ENCODE measurements at places on chromosomes 7 and 10.

DNA sequence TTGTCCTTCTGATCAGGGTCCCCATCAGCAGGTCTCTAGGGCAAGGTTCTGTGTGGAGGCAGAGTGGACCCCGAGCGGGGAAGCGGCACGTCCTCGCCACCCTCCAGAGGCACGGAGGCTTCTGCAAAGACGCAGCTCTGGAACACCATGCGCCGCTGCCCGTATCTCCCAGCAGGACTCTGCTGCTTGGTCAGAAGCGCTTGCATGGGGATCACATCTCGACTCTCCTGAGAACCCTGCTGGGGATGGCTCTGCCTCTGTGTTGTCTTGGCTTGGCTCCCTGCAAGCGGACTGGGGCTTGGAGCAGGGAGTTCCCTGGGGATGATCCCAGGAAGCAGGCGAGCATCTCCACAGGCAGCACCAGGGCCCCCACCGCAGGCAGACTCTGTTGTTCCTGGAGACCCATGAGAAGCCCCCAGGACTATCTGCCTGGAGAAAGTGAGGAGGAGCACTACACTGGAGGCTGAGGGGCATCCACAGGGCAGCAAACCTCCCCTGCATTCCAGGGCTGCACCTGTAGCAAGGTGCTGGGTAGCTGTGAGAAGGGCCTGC is 520.5 kb downstream of the GLRX3 start:
- DNase-seq: no peak

GRCh38 chr7:36607721-36608095 is 116.6 kb downstream of the AOAH start:
- no peak for DNase-seq

GRCh38 chr7:127741764-127742375 is 89.9 kb downstream of the SND1 start:
- no peak for DNase-seq

DNA sequence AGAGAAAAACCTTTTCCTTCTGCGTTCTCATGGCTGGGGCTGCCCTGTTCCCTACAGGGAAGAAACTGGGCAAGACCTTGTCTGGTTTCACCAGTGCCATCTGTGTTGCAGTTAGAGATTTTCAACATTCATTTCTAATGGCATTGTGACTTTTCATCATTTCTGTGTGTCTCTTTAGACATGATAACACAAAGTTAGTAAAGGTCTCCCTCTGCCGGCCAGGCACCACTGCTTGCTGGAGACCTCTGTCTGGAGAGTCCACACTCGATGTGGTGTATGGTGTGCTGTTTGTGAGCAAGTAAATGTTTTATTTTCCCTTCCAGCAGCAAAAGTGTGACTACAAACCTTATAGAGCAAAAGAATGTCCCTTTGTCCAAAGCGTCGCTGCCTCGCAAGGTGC is 213.5 kb downstream of the PAXIP1 start:
- no peak for DNase-seq

DNA sequence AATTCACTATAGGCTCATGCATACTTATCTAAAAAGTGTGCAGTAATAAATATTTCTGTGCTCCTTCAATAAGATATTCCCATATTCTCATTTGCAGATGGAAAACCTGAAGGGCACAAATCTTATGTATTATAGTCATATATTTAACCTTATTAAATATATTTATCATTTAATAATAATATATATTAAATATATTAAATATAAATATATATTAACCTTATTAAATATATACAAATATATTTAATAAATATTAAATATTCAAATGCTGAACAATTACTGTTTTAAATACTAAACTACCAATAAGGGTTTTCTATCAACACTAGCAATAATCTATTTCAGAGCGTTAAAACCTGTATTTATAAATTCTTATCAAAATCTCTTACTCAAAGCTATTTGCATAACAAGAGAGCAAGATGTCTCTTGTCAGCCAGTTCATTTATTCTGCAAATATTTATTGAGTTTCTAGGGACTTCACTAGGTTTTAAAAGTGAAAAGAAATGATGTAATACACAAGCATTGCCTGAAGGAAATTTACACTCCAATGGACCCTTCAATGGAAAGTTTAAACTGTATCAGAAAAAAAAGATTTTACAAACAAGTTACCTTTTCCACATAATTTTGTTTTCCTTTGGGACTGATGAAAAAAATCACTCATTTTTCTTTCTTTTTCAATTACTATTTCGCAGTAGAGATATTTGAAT is 159.2 kb downstream of the AGMO start:
- no peak for DNase-seq

- DNase-seq: no peak
Measured at GRCh38 chr7:134388336-134389019, 70.4 kb downstream of the AKR1B1 start.

GRCh38 chr10:1570416-1571051 is 166.8 kb downstream of the ADARB2 start:
- DNase-seq: no peak

DNA sequence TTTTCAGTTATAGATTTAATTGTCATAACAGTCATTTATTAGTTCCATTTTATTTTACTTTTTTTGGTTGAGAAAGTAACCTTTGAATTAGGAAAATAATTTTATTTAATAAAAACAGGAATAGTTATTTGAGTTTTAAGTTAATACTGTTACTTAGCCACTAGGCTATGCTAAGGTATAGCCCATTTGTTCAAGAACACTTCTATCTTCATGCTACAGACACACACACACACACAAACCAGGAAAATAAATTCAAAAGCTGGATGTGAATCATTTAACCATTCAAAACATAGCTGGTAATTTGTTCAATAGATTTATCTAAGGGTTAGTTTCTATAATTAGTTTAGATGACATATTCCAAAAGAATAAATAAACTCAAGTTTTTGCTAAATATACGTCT is 148.4 kb downstream of the RNF133 start:
- DNase-seq: no peak

DNA sequence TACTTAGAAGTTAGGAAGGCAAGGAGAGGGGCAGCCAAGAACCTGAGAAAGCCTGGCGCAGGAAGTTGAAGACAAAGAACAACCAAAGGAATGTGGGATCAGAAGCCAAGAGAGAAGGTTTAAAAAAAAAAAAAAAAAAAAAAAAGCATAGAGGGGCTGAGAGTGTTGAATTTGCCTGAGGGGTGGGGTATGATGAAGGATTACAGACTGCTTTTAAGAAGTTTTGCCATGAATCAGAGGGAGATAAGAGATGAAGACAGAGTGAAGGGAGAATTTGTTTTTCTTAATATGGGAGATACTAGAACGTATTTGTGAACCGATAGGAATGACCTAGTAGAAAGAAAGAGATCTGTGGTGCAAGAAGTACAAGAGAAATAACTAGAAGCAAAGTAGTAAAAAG is 6.7 kb downstream of the SLC26A4 start:
- DNase-seq: no peak

DNA sequence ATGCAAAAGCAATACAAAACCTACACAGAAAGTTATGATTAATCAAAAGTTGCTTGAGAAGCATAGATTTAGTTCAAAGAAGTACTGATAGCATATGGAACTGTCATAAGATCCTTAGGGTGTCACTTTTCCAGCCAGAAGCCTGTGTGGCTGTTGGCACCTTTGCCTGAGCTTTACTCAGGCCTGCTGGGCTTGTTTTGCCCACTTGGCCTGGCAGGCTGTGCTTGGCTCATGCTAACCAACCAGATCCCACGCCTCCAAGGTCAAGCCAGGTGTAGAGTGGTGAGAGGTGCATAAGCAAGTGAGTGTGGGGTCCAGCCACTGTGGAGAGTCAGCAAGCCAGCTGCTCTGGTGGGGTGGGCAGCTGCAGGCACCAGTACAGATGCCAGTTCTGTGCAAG is 12.0 kb upstream of the LIPA start:
- no peak for DNase-seq

GRCh38 chr10:79292026-79292766 is 55.1 kb upstream of the PPIF start:
- no peak for DNase-seq

DNA sequence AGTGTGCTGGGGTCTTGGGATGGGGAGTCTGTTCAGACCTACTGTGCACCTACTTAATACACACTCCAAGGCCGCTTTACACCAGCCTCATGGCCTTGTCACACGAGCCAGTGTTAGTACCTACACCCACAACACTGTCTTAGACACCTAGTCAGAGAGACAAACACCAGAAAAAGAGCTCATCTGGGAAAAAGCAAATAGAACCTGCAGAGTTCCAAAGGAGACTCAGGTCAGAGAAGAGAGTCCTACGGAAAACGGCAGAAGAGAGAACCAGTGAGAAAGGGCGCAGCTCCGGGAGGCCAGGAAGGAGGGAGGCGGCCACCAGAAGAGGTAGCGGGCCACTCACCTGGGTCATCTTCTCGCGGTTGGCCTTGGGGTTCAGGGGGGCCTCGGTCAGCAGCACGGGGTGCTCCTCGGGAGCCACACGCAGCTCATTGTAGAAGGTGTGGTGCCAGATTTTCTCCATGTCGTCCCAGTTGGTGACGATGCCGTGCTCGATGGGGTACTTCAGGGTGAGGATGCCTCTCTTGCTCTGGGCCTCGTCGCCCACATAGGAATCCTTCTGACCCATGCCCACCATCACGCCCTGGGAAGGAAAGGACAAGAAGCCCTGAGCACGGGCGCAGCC is 105.3 kb upstream of the TNRC18 start:
- DNase-seq: no peak

GRCh38 chr7:12581897-12582296 is 11.4 kb downstream of the SCIN start:
- DNase-seq: no peak

DNA sequence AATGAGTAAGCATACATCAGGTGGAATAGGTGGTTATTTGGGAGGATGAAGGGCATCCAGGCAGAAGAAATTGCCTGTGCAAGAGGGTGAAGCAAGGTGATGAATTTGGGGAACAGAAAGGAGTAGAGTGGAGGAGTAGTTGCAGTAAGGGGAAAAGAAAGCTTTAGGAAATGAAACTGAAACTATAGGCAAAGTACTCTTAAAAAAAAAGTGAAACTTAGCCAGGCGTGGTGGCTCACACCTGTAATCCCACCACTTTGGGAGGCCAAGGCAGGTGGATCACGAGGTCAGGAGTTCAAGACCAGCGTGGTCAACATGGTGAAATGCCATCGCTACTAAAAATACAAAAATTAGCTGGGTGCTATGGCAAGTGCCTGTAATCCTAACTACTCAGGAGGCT is 17.6 kb downstream of the NUP205 start:
- DNase-seq: no peak

- DNase-seq: no peak
Measured at GRCh38 chr10:49362596-49363260, 33.2 kb downstream of the DRGX start.

DNA sequence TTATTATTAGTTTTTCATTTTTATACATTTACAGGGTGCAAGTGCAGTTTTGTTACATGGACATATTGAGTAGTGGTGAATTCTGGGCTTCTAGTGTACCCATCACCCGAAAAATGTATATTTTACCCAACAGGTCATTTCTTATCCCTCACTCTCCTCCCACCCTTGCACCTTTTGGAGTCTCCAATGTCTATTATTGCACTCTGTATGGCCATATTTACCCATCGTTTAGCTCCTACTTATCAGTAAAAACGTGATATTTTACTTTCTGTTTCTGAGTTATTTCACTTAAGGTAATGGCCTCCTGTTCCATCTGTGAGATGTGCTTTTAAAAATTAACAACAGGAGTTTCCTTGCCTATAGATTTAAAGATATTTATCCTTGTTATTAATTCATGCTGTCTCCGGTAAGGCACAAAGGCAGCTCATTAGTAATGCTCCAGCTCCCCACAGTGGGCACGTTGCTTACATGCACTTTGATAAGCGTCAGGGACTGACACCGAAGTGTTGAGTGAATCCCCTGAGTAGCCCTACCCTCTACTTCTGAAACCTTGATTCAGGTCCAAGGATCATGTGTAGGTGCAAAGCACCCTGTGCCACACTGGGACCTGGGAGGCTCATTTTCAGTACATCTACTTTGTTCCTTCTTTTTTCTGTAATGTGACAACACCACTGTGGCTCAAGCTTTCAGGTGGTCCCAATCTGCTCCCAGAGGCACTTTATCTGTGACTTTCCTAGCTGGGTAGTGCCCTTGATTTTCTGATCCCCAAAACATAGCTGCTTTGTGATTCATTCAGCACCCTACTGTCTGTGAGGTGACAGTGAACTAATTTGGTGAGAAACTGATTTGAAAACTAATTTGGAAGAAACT is 27.3 kb downstream of the HYAL4 start:
- DNase-seq: peak; percentile 49

DNA sequence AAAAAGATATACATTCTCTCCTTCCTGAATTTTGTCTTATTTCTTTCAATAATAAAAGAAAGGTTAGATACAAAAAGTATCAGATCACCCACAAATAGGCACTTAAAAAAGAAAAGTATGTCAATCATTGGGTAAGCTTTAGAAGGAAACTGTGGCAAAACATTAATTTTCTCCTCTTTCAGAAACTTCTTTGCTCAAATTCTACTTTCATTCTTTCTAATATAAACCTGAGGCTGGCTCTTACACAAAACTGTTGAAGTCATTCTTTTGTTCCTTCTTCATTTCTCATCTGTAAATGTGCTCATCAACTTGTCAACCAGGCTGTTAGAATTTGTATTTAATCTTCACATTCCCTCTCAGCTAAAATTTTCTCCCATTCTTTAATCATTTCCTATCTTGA is 124.6 kb downstream of the LRRN3 start:
- no peak for DNase-seq

GRCh38 chr10:104337521-104337984 is 712 bp downstream of the ITPRIP start:
- no peak for DNase-seq

Measured in RWPE1 (cell line).